ENCODE measurements at places on chromosomes 1 and 21.

- no peak for DNase-seq
These were observed 199.8 kb downstream of the USH2A start for GRCh38 chr1:216223486-216223885.

- no peak for DNase-seq
These were observed 37.8 kb upstream of the NEK2 start for GRCh38 chr1:211713231-211713630.

- no peak for DNase-seq
These were observed 434.9 kb upstream of the DAB1 start for GRCh38 chr1:57858740-57859139.

GRCh38 chr1:200258447-200259375 is 151.1 kb downstream of the ZNF281 start:
- no peak for DNase-seq

DNA sequence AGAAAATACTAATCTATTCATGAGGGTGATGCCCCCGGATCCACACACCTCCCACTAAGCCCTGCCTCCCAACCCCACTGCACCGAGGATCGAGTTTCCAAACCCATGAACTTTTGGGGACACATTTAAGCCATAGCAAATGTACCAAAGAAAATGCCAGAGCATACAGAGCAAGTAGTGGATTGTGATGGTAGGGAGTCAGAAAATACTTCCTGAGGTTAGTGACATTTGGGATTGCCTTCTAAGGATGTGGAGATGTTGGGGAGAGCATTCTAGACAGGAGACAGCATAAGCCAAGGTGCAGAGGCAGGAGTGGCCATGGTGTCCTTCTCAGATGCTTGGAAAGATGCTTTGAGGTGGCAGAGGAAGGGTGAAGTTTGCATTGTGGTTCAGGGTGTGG is 32.2 kb downstream of the ANGEL2 start:
- no peak for DNase-seq

DNA sequence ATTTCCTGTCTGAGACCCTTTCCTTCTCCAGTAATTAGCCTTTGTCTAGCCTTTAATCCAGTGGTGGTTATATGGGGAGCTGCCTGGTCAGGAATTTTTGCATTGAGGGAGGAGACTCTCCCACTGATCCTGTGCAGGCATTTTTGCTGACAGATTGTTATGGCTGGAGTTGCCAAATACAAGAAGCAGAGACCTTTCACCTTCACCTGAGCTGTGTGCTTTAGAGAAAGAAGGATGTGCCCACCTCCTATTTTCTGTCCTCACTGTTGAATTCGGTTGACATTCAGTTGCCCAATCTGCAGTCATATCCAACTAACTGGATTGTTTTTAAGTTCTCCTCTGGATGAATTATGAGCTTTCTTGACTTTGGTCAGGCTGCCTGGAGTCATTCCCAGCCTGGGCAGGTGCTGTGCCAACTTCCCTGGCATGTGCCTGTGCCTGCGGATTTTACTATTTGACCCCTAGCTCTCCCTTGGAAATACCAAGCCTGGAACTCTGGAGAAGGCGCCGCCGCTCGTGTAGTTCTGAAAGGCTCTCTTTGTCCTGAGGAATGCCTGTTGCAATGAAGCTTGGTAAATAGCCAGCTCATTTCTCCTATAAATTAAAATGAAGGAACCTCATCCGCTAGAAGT is 143.9 kb downstream of the NOS1AP start:
- DNase-seq: no peak

- no peak for DNase-seq
These were observed 403.3 kb downstream of the KCTD3 start for GRCh38 chr1:215970406-215970805.

DNA sequence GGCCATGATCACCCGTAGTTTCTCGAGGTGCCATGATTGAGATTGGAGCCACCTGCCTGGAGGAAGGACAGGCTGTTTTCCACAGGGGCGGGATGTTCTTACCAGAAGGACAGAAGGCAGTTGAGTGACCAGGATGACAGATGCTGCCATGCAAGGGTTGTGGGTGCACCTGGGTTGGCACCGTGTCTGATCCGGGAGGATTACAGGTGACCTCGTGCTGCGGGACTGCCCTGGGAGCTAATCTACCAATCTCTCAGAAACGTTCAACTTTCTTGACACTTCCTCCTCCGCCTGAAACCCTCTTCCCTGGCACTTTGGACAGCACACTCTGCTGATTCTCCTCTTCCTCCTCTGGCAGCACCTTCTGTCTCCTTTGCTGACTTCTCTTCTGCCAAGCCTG is 13.8 kb upstream of the SLC6A9 start:
- DNase-seq: no peak

DNA sequence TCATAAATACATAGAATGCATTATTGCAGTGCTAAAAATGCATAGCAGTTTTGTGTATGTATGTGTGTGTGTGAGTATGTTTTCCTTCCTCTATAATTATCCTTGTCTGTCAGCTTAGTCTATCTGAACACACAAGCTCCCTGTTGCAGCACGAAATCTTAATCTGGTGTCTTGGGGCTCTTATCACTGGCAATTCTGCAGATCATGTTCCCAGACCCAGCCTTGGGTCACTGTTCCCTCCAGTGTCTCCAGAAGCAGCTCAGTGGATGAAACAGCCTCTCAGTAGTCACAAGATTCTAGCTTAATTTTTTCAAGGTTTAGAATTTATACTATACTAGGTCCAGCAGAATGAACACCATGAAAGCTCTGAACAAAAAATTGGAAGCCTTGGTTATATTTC is 777.9 kb downstream of the MRPL39 start:
- DNase-seq: no peak

DNA sequence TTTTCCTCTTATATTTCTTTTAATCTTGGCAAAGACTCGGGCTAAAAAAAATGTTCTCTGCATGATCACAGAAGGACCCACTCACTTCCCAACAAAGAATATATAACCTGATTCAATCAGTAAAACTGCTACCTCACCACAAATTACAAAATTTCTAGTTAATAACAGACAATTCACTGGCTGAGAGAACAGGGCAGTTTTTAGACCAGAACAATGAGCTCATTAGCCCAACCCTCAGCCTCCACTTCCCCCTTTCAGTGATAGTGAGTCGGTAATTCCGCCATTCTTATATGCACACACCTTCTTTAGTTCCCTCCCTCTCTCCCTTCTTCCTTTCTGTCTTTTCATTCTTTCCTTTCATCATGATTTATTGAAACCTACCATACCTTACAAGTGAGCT is 8.9 kb downstream of the SIPA1L2 start:
- DNase-seq: no peak

DNA sequence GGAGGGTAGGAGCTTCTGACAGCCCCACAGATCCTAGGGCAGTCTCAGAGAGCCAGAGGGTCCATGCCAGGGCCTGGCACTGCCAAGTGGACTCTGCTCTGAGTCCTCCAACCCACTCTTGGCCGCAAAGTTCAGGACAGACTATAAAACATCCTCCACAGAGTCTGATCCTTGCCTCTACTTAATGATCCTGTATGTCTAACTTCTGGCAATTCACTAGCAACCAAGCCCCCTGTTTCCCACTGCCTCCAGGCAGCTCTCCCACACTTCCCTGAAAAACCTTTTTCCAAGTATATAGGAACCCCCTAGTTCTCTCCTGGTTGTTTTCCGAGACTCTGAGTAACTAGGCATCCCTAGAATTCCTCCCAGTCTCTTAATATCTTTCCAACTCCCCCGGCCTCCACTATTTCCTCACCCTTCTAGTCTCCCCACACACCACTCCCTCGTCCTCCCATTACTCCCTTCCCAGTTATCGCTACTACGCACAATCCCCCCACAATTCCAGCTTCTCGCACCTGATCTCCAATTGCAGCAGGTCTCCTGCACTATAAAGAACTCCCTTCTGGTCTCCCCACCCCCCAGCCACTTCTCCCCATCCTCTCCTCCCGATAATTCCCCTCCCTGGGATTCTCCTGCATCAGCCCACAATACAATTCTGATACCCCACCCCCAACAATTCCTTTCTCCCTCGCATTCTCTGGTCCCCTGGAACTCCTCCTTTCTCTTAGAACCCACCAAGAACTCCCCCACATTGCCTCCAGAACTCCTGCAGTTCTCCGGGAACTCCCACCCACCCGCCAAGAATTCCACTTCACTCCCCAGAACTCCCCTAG is 574 bp downstream of the IGSF9 start:
- peak; percentile 50 for DNase-seq

DNA sequence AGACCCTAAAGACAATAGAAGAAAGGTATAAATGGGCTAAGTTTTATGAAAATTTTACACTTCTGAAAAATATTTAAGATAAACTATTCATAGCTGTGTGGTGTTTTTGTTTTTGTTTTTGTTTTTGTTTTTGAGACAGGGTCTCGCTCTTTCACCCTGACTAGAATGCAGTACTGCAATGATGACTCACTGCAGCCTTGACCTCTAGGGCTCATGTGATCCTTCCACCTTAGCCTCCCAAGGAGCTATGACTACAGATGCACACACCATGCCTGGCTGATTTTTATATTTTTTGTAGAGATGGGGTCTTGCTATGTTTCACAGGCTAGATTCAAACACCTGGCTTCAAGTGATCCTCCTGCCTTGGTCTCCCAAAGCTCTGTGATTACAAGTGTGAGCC is 66.6 kb downstream of the PUM1 start:
- DNase-seq: no peak

DNA sequence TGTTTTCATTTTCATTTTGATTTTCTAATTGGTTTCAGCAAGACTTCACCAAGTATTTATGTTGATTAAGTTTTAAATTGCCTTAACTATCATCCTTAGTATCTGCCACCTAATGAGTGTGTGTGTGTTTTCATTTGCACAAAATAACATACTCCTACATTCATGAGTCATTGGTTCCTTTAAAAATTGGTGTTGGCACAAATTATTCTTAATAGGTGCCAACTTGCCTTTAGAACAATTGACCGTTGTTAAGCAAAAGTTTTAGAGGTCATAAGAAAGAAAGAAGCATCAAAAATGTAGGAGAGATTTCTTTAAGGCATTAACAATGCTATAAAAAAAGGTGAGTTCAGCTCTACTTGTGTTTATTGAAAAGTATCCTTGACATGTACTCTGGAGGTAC is 77.5 kb downstream of the FNBP1L start:
- no peak for DNase-seq

DNA sequence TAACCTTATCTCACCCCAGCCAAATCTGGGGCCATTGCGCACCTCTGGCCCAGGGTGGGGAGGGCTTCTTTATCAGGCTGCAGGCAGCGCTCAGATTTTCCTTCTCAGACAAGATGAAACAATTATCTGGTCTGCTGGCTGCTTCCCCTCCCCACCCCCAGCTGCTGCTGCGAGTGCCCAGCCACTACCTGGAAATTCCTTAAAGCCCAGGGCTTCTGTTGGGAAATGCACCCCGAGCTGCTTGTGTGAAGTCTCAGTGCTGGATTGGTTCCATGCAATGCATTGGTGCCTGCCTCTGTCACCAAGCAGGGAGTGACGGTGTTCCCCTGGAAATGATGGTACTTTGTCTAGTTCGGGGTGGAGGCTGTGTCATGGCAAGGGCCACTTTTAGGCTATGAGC is 18.5 kb upstream of the ACTL8 start:
- no peak for DNase-seq

- DNase-seq: no peak
These were observed 13.2 kb downstream of the GBP5 start for GRCh38 chr1:89259283-89259971.

DNA sequence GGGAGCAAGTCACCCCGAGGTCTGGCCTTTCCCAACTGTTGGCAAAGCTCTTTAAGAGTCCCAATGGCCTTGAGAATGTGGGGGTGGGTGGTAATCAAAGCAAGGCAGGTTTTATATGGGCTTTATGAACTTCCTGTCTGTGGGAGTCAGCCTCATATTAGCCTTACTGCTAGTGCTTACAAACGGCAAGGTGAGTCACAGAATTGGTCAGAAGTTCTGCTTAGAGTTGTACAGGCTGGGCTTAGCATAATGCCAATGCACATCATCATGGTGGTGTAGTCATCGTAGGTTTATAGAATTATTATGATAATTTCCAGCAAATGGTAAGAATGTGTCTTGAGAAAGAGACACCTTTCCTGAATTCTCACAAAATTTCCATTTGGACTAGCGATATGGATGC is 192.7 kb upstream of the KIAA0040 start:
- DNase-seq: no peak

GRCh38 chr1:25889470-25889869 is 14.0 kb upstream of the PAQR7 start:
- DNase-seq: no peak

DNA sequence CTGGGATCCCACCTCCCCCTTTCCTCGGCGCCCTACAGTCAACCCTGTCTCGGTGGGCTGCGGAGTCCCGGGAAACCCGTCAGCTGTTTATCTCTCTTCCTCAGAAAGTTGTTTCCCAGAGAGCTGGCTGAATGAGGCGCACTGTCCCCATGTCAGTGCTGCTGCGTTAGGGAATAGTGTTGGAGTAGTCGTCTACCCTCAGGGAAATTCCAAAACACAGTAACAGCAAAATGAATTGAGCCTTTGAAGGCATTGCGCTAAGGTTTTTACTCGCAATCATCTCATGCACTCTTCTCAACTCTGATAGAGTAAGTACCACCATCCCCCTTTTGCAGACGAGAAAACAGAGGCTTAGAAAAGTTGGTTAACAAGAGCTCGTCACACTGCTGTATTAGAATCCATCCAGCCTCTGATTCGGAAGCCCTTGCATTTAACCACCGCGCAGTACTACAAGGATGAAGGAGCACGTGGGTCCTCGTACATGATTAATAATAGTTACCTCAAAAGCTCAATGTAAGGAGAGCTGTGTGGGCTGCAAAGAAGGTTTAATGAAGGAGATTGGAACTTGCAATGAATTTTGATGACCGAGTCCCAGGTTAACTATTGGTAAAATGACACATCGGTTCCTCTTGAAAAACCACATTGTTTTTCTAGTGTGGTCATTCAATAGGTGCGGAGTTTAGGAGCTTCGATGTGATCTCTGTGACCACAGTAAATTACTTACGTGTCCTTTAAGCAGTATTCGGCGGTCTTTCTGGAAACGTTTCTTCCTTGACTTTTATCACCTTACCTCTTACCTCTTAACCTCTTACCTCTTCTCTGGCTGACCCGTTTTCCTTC is 788 bp upstream of the EDEM3 start:
- no peak for DNase-seq

DNA sequence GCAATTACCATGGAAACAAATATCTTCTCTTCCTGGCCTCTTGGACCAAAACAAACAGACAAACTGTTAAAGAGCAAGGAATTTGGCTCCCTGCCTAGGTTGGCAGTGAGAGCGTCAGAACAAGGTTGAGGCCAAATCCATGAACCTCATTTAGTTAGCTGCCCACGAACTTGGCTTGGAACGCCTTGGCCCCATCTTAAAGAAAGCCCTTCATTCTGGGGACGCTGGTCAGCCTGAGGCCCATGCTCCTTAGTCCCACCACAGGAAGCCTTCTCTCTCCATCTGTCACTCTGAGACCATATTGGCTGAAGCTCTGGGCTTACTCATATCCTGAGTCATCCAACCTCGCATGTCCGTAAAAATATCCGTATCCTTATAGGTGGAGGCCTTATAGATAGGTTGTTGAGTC is 62.4 kb upstream of the DIRAS3 start:
- no peak for DNase-seq

DNA sequence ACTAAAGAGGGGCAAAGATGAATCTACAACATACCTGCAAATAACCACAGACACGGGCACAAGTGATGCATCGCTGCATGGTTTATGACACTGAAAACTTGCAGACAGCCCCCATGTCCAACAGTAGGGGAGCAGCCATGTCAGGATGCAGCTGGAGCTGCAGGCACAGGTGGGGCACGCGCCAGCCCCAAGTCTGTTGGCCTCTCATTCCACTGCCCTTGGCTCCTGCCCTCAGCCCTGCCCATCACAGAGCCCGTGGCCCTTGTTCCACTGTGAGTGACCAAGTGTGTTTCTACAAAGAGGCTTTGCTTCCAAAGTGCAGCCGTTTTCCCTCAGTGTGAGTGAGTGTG is 3.2 kb upstream of the PADI4 start:
- DNase-seq: no peak

GRCh38 chr1:245901037-245901436 is 606.0 kb downstream of the SMYD3 start:
- DNase-seq: no peak
